ENCODE measurements at places on chromosomes 6 and 20. TPM values are rescaled to one million over a fixed set of nuclear protein-coding genes. Genes with fewer than 3 reads are reported as not detected.

Gene TINAG
- 0.08 TPM for total RNA-seq

Gene DLK2
- 5.0 TPM for total RNA-seq

Gene NRN1
- total RNA-seq: 0.79 TPM

Gene C6orf141
- total RNA-seq: 25.8 TPM

Gene VIP
- total RNA-seq: not detected

Gene EFCAB8
- total RNA-seq: not detected

Gene NOP56
- 606 TPM for total RNA-seq

Gene CTCFL
- not detected for total RNA-seq

Gene ACTL10
- total RNA-seq: not detected

All from A549 treated with CpdA at 1 μM for 4 hours (cell line).